ENCODE measurements at places on chromosomes 4 and X. TPM values are rescaled to one million over a fixed set of nuclear protein-coding genes. Genes with fewer than 3 reads are reported as not detected.

Gene CLDN22
- not detected for total RNA-seq

Gene CSAG3
- total RNA-seq: not detected

Gene HAND2
- not detected for total RNA-seq

Gene F8
- 3.1 TPM for total RNA-seq

Gene SPANXB1
- total RNA-seq: not detected

Gene ARHGAP6
- 0.10 TPM for total RNA-seq

Gene SOD3
- 0.07 TPM for total RNA-seq

Gene NDUFB11
- total RNA-seq: 71.1 TPM

Gene CXorf38
- total RNA-seq: 17.9 TPM

Gene HDAC8
- total RNA-seq: 13.0 TPM

Gene PLXNB3
- total RNA-seq: 3.5 TPM

Gene XG
- 0.49 TPM for total RNA-seq
